Activated T-cell treated with anti-CD3 and anti-CD28 coated beads, Interleukin-2, amount 50 U/mL, for 72 hours (primary cell): ENCODE measurements at places on chromosomes 16 and 17.

DNA sequence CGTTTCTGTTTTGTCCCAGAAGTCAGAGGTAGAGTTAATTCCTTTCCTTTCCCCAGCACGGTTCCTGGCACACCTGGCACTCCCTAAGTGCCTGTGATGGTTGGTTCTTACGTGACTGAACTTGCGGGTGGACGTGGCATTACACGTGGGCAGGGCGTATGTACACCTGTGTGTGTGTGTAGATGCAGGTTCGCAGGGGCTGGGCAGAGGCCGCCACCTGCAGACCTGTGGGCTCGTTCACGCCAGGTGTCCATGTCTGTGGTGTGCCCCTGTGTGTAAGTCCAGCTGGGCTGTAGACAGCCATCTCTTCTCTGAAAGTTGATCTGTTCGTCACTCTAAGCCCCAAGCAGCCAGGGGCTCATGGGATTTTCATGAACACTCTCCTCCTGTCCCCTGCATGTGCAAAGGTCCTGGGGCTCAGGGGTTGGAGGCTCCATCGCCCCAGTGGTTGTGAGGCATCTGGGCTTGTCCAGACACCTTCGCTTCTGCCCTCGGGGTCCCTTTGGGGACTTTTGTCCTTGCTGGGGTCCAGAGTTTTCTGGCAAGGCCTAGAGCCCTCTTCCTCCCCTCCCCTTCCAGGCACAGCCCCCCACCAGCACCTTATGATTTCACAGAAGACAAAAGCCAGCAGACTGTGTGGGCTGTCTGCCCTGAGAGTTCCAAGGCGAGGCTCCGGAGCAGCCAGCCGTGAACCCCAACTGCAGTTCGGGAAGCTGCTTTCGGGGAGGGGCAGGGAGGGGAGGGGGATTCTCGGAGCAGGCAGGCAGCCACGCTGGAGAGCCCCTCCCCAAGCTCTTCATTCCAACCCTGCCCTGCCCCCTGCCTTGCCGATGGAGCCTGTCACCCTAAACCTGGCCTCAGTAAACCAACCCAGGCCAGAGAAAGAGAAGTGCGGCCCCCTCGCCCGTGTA, 5.4 kb upstream of the FSCN2 start:
- DNase-seq: no peak

DNA sequence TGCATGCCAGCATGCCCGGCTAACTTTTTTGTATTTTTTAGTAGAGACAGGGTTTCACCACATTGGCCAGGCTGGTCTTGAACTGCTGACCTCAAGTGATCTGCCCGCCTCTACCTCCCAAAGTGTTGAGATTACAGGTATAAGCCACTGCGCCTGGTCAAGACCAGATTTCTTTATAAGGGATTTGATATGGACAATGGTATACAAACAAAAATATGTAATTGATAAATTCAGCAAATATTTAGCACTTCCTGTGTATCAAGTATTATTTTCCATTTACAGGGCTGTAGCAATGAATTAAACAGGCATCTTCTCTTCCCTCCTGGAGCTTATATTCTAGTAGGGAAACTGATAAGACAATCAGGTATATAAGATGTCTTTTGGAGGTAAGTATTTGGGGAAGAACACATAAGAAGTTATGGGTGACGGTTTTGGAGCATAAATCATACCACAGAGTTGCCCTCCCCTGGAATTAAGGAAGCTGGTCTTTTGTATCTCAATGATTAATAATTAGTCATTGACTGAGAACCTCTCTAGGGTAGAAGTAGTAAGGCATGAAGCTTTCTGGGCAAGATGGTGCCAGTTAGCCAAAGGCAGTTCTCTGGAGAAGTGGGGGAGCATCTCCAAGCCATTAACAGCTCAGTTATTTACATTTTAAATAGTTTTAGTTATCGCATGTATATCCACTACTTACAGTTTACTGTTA, 35.8 kb downstream of the TANC2 start:
- no peak for DNase-seq

DNA sequence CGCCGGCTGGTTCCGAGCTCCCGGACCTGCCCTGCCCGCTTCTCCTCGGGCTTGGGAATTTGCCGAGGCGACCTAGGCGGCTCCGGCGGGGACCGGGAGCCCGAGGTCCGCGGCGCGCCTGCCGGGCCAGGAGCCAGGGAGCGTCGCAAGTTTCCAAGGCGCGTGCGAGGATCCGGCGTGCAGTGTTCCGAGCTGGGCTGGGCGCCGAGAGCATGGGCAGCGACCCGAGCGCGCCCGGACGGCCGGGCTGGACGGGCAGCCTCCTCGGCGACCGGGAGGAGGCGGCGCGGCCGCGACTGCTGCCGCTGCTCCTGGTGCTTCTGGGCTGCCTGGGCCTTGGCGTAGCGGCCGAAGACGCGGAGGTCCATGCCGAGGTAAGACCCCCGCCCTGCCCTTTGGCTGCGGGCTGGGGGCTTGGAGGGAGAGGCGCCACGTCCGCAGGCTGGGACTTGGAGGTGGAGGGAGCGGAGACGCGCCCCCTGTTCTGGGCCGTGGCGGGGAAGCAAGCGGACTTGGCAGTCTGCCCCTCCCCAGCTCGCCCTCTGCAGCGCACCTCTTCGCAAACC, 668 bp downstream of the MMP15 start:
- peak; percentile 31 for DNase-seq

DNA sequence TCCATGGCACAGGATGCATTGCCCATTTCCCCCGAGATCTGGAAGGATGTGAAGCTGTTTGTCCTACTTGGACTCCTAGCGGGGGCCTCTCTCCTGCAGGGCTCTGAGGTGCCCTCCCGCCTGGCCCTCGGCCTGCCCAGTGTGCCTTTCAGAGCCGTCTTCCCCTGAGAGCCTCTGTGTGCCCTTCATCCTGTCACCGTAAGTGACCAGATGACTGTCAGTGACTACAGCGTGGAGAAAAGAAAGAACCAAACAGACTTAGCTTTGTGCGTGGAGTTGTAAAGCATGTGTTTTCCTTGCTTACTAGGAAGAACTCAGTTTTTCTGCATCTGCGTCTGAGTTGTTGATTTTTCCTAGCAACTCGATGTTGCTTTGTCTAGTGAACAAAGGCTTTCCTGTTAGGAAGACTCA, 56.1 kb downstream of the BANP start:
- no peak for DNase-seq

DNA sequence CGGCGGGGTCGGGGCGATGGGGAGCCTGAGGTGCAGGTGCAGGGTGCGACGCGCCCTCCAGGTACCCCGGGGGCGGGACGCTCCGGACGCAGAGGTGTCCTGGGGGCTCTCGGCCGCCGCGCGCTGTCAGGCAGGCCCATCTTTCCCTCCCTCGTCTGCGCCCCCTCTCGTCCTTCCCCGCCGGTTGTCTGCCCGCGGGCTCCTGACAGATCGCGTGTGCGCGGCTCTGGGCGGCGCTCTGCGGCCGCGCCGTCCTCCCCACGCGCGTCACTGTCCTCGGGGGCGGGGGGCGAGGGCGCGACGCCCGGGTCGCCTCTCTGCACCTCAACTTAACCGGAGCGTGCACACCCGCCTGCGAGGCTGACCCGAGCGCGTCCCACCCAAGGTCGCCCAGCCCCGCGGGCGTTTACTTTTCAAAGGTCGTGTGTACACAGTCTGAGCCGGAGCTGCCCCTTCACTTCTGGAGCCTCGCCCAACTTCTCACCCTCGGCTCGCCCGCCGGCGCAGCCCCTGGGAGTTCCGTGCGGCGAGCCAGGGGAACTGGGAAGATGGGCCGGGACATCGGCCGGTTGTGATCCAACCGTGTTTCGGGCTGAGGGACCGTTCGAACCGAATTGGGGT, 512 bp downstream of the AKAP1 start:
- peak; percentile 71 for DNase-seq

DNA sequence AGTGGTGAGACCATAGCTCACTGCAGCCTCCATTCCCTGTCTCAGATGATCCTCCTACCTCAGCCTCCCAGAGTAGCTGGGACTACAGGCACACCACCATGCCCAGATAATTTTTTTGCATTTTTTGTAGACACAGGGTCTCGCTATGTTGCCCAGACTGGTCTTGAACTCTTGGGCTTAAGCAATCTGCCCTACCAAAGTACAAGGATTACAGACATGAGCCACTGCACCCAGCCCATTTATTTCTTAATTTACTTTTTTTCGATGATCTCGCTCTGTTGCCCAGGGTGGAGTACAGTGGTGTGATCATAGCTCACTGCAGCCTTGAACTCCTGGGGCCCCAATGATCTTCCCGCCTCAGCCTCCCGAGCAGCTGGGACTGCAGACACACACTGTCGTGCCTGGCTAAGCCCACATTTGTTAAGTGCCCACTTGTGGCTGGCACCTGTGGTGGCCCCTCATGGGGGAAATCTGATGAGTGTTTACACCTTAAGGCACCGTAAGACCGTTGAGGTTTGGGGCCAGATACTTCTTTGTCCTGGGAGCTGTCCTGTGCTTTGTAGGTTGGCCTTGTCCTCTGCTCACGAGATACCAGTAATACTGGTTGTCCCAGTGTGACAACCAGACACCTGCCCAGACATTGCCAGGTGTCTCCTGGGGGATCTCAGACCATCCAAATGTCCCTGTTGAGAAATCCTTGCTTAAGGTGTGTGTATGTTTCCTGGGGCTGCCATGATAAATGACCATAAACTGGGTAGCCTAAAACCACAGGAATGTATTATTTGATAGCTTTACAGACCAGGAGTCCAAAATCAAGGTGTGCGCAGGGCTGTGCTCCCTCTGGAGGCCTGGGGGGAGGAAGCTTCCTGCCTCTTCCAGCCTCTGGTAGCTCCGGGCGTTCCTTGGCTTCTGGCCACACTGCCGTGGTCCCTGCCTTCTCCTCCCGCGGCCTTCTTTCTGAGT, 141.4 kb upstream of the GSE1 start:
- no peak for DNase-seq

GRCh38 chr17:6661464-6661848, 9.9 kb downstream of the C17orf100 start:
- DNase-seq: no peak

DNA sequence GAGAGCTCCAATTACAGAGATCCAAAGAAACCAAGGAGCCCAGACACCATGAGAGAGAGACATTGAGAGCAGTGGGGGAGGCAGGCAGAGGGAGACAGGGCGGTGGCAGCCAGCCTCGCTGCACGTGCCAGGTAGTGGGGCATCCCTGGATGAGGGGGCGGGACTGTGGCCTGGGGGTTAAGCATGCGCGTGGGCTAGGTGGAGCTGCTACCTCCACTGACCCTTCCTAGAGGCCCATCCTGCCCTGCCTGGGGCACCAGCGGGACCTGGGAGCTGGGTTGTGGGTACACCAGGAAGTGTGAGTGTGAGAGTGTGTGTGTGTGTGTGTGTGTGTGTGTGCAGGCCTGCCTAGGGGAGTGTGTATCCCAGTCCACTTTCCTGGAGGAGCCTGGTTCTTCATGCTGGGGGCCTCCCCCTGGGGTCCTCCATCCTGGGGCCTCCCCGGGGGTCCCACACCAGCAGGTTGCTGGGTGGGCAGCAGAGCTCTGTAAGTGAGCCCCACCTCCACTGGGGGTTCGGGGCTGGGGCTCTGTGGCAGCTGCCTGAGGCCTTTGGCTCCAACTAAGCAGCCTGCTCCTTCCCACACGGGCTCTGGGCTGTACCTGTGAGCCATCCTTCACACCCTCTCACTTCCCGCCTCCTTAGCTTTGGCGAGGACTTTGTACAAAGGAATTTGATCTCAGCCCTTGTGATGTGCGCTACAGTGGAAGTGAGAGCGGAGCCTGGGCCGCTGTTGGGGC, 127.4 kb downstream of the IRF8 start:
- DNase-seq: no peak

DNA sequence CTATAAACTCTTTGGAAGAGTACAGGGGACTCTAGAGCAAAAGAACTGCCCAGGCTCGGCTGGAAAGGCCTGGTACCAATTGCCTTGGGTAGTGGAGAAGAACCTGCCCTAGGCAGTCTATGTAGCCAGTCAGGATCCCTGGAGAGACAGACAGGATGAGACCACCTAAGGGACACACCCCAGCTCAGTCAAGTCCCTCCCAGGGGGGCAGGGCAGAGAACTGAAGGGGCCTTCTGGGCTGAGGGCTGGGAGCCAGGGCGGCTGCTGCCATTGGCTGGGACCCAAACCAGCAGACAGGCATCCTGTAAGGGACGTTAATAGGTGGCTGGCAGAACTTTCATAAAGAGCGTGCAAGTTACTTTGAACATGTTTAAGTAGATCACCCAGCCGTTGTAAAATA, 12.8 kb upstream of the SLC38A8 start:
- DNase-seq: no peak

DNA sequence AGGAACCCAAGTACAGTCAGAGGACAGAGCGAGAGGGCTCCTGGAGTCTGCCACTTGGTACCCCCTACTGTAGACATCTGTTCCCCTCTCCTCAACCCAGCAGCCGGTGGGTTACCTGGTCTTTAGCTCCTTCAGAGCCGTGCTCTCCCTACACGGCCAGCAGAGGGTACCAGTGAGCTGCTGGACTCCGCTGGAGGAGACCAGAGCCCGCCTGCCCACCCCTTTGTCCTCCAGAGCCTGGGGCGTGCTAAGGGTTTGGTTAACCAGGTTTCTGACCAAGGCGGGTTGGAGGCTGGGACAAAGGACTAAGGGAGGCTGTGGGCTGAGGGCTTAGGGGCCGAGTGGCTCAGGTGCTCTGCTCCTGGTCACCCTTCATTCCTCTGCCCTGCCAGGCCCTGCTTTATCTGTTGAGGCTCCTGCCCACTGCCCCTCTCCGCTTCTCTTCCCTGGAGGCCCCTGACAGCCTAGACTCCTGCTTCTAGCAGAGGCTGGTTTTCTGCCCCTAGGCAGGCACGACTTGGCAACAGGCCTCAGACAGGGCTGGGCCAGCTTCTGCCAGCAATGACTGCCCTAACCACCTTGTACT, 2.7 kb upstream of the HSD11B2 start:
- DNase-seq: peak; percentile 73

- DNase-seq: no peak
Observed at GRCh38 chr16:47924950-47925349, 230.8 kb downstream of the ABCC12 start.

GRCh38 chr16:12625068-12625467, 178.6 kb downstream of the CPPED1 start:
- DNase-seq: peak; percentile 31

- DNase-seq: peak; percentile 60
Observed at GRCh38 chr16:89565506-89566372, 5.3 kb downstream of the RPL13 start.

- DNase-seq: no peak
Observed at GRCh38 chr17:82062076-82062983, 3.3 kb downstream of the DUS1L start.
